ENCODE measurements at places on chromosomes 16 and 17.

DNA sequence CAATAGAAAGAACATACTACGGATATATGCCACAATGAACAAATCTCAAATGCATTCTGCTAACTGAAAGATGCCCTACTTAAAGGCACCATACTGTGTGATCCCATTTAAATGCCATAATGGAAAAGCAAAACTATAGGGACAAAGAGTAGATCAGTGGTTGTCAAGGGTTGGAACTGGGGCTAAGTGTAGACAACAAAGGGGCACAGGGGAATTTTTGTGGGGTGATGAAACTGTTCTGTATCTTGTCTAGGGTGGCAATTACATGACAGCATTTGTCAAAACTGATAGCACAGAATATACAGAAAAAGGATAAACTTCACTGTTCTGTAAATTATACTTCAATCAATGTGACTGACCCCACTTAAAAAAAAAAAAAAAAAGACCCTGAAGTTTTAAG, 17.7 kb downstream of the GFOD2 start:
- DNase-seq = no peak

DNA sequence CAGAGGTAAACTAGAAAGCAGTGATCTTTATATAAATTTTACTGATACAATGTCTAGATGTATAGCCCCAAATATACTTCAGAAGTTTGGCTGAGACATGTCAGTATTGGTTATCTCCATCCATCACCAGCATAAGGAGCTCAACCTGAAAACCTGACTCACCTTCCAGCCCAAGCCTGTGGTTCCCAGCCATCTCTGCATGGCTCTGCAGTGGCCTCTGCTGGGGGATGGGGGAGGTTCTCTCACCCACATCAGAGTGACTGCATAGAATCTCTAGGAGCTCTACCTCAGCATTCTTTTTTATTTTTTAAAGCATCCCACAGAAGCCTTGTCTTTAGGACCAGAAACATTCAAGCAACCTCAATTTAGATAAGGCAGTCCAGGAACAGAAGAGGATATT, 27.3 kb downstream of the USP7 start:
- peak; percentile 57 for DNase-seq

GRCh38 chr16:85687651-85688471, 893 bp downstream of the GINS2 start:
- no peak for DNase-seq

DNA sequence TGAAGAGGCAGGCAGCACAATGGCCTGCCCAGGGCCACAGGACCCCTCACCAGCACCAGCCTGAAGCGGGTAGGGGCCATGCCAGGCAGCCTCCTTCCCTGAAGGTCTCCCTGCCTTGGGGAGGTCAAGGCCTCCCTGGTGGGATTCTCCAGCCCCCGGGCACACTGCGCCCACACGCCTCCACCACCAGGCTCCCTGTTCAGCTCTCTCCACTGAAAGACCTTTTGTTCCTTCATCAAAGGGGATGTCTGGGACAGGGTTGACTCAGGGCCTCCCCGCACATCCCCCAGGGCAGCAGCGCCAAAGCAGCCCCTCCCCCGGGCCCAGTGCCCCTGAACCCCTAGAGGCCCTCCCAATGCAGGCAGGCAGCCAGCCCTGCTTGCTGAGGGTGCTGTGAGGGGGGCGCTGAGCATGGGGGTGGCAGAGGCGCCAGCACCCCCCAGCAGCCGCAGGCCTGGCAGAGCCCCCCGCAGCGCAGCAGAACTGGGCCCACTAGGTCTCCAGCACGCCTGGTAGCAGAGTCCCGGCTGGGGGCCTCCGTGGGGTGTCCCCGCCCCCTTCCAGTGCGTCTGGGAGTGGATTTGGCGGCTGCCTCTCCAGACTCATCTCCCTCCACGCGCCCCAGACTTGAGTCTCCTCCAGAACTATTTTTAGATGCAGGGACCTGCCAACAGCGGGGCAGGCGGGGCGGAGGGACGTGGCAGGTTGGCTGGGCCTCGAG, 13.1 kb downstream of the BCAR1 start:
- no peak for DNase-seq

GRCh38 chr16:583470-583814, 6.4 kb upstream of the RAB40C start:
- no peak for DNase-seq

- no peak for DNase-seq
Measured at GRCh38 chr17:34313164-34313563, 6.1 kb upstream of the CCL8 start.

GRCh38 chr17:61416211-61416539, 16.5 kb downstream of the TBX2 start:
- DNase-seq = no peak

DNA sequence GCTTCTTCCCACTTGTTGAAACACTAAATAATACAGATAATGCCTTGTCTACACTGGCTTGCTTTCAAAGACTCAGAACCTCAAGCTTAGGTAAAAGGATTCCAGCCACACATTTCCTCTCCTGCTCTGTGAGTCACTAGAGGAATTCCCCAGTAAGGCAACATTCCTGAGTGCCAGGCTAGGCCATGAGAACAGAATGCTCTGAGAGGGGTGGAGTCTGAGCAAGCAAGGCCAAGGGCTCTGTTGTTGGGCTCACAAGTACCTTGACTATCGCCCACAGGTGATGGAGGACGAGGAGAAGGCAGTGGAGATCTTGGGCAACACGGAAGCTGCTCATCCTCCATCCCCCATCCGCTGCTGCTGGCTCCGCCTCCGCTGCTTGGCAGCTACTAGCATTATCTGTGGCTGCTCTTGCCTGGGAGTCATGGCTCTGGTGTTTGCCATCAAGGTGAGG, 6.7 kb upstream of the PHKG2 start:
- no peak for DNase-seq

DNA sequence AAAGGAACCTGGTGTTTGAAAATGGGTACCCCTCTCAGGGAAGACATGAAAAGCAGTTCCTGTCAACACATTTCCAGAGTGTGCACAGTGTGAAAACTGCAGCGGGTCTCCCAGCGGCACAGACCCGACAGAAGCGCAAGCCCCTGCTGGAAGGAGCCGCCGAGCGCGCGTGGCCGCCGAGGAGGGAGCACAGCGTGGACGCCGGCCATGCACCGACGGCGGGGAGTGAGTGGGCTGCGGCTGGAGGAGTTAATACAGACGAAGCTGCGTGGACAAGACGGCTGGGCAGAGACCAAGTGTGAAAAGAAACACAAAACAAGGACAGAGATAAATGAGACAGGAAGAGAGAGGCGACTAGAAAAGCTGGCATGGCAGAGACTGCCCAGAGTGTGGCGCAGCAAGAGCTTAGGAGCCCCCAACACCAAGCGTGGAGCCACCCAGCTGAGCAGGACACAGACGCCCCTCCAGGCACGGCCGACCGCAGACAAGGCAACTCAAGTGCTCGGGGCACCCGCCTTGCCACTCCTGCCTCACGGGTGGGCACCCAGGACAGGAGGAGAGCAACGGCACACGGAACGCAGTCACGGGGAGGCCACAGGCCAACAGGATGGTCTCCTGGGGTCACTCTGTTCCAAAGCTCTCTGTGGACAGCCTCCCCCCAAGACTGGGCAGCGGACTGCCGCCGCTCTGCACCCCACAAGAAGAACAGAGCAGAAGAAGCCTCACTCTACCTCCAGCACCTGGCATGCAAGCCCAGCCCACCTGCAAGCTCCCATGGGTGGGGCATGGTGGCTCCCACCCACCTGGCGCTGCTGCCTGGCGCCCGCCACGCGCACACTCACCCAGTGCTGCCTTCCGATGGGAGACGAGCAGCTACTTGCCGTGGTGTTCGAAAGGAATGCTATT, 16.5 kb downstream of the SLC16A3 start:
- DNase-seq = no peak

- DNase-seq = no peak
Measured at GRCh38 chr17:9611557-9611956, 33.8 kb upstream of the USP43 start.

DNA sequence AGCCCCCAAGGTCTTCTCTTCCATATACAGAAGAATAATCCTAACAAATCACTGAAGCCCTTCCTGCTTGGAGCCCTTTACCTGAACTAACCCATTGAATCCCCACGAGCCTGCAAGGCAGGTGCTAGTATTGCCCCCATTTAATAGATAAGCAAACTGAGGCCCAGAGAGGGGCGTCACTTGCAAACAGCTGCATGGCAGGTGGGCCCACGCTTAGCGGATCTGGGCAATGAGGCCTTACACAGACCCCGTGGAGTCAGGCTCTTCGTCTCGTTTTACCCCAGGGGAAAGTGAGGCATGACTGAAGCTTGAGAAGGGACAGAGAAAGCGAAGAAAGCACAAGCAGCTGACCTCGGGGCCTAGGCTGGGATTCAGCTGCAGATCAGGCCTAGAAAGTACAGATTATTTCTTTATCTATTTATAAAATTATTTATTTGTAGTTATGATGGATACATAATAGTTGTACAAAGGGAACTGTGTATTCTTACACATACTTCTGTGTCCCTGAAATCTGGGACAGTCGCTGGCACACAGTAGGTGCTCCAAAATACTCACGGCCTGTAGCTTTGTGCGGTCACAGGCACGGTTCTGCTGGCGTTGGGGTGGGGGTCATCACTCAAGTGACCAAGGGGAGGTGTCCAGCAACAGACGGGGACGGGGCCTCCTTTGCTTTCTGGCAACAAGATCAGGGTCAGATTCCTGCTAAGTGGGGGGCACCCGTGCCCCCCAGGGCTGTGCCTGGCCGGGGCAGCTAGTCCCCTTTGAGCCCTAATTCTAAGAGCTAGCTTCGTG, 223.2 kb upstream of the GSE1 start:
- no peak for DNase-seq

DNA sequence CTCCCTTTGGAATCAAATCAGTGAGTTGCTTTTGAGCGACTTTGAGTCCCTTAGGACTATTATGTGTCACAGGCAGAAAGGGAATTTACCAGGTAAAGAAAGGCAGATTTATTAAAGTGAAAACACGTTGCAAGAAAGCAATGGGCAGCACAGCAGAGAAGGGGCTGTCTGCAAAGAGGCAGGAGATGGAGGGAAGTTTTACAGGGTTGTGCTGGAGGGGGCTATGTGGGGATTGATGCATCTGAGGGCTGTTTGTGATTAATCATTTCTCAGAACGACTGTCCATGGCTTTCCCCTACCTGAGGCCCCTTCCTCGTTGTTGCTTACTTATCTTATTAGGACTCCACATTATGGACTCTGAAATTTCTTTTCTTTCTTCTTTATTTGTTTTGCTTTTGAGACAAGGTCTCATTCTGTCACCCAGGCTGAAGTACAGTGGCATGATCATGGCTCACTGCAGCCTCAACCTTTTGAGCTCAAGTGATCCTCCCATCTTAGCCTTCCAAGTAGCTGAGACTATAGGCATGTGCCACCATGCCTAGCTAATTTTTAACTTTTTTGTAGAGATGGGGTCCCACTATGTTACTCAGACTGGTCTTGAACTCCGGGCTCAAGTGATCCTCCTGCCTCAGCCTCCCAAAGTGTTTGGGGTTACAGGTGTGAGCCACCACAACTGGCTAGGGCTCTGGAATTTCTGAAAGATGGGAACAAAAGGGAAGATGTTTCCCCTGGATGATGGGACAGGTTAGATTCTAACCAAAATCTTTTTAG, 5.5 kb downstream of the WWP2 start:
- DNase-seq = no peak

- DNase-seq = no peak
Measured at GRCh38 chr17:16930571-16931317, 41.2 kb downstream of the TNFRSF13B start.

- DNase-seq = no peak
Measured at GRCh38 chr16:85573696-85574641, 39.2 kb upstream of the GSE1 start.

GRCh38 chr17:56678249-56679114, 85.0 kb downstream of the NOG start:
- DNase-seq = no peak

DNA sequence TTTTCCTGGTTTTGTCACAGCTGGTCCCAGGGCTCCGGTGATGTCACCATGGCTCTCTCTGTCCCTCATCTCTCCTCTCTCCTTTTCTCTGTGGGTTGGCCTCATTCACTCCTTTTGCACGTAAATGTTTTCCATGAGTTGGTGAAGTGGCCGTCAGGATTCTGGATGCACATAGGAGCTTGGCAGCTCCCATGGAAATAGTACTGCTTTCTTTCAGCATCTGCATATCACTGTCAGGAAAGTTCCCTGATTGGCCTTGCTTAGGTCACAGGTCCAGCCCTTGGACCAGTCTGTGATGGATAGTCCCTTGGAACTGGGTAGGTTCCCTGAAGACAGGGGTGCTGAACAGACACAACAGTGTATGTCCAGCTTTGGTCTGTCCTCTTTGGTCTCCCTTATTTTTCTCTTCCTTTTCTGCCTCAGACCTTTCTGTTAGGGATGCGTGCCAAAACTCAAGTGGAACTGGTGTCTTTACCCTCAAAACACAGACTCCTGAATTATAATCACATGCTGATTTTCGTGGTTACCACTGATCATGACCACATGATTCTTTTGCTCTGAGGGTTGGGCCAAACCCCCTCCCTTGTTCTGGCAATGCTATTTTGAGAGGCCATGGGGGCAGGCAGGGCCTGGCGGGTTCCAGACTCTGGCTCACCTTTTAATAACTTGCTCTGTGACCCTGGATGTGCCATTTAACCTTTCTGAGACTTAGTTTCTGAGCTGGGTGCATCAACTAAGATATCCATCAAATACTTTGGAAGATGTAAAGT, 99.0 kb downstream of the MSI2 start:
- DNase-seq = no peak

GRCh38 chr16:66113223-66113622, 253.3 kb upstream of the CDH5 start:
- DNase-seq = no peak

- no peak for DNase-seq
Measured at GRCh38 chr17:41511116-41511515, 5.7 kb upstream of the KRT13 start.

GRCh38 chr17:73283841-73284282, 22.2 kb upstream of the CPSF4L start:
- no peak for DNase-seq

DNA sequence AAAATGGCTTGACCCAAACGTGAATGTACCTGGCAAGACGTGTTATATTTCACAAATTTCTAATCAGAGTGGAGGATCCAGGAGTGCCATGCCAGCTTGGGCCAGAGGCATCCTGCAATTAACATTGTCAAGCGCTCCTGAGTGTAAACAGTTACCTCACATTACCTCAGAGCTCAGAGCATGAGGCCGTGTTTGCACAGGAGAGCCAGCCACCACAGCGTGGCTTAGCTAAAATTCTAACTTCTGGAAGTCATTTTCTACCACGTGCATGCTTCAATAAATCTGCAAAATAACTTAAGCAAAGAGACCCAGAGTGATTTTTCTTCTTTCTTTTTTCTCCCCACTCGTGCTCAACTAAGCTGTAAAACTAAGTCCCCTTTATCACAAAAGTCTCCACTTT, 769.0 kb downstream of the KCNJ2 start:
- no peak for DNase-seq

- no peak for DNase-seq
Measured at GRCh38 chr17:66930933-66931332, 33.6 kb upstream of the CACNG4 start.

GRCh38 chr17:16973760-16974540, 2.0 kb upstream of the TNFRSF13B start:
- no peak for DNase-seq

GRCh38 chr17:72466199-72466598, 345.4 kb downstream of the SOX9 start:
- no peak for DNase-seq

- DNase-seq = no peak
Measured at GRCh38 chr17:40198576-40198975, 20.5 kb upstream of the WIPF2 start.

All from stimulated activated CD4-positive, alpha-beta T cell treated with anti-CD3 and anti-CD28 coated beads, Interleukin-1b, Interleukin-23, amount 100 ng/mL, for 1 hour (primary cell).